ENCODE measurements at places on chromosomes 12 and 14.

GRCh38 chr14:76201162-76201561 is 49.4 kb downstream of the GPATCH2L start:
- DNase-seq: no peak

DNA sequence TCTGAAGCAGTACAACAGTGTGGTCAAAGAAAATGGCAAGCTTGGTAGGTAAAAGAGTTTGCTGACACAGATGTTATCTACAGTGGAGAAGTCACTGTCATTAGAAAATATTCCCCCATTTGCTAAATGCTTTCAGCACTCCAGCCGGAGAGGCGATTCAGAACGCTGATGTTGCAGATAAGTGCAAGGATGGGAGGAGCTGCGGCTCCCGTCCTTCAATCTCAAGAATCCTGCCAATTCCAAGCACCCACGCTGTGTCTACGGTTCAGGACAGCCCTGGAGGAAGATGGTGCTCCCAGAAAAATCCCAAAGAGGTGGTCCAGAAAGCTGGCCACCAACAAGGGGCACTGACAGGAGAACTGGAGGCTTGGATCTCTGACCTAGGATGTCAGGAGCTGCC is 79.1 kb downstream of the ZFP36L1 start:
- DNase-seq: no peak

GRCh38 chr12:102879144-102879763 is 37.8 kb downstream of the PAH start:
- no peak for DNase-seq

GRCh38 chr12:78118036-78118435 is 287.3 kb downstream of the NAV3 start:
- DNase-seq: no peak

GRCh38 chr14:22485178-22485577 is 103.8 kb downstream of the DAD1 start:
- no peak for DNase-seq

GRCh38 chr14:32028599-32028998 is 48.5 kb upstream of the ARHGAP5 start:
- DNase-seq: no peak

- no peak for DNase-seq
Observed at GRCh38 chr12:14213542-14213941, 151.9 kb upstream of the ATF7IP start.

DNA sequence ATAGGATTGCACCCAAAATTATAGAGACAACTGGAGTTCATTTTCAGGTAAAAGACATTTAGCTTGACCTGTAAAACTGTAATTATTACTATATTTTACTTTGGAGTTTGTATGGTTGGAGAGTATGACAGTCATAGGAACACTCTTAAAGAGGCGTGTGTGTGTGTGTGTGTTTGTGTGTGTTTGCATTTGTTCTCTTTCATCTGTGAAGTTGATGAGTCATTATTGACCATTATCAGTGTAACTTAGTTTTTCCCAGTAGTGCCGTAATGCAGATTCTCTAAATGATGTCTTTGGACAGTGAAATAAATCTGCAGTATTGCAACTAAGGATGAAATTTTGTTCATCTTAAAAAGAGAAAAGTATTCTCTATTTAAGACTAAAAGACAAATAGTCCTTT is 13.0 kb downstream of the WASHC4 start:
- no peak for DNase-seq

All from T-helper 22 cell (primary cell).